ENCODE measurements at places on chromosomes 6 and 20.

DNA sequence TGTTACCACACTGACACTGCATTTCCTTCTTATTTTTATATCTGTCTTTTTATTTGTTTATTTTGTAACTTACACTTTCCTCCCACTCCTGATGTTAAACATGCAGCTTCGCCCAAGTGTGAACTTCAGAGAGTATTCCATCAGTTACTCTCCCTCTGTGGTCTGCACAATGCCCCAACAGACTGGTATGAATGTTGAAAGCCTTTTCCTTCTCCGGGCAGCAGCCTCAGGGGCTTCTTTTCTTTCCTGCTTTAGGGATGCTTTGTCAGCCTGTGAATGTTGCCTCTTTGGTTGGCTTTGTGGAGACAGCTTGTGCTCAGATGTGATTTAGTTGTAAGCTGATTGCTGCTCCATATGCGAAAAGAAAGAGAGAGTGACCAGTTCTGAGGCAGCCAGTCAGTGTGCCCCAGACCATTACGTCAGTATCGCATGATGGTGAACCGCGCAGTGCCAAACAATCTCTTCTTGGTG, 44.0 kb downstream of the SMPDL3A start:
- no peak for DNase-seq

DNA sequence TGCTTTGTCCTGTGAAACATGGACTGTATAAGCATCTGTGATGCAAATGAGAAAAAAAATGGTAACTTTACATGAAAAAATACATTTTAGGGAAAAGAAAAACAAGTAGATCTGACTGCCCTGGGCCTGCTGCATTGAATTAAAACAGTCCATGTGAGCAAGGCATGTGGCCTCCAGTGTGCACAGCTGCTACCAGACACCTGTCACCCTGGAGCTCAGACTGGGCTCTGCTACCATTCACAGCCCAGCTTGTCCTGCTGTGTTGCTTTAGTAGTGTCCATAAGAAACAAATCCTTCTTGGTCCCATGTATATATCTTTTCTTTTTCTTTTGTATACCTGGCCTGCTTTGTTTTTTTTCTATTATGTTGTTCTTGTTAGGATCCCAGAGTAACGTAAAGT, 315.9 kb downstream of the NKAIN2 start:
- no peak for DNase-seq

- DNase-seq, result no peak
Observed at GRCh38 chr6:6940031-6941025, 167.4 kb upstream of the RREB1 start.

GRCh38 chr6:121187833-121188200, 146.5 kb downstream of the TBC1D32 start:
- DNase-seq, result no peak

GRCh38 chr6:168362276-168362990, 42.9 kb upstream of the DACT2 start:
- DNase-seq, result no peak

DNA sequence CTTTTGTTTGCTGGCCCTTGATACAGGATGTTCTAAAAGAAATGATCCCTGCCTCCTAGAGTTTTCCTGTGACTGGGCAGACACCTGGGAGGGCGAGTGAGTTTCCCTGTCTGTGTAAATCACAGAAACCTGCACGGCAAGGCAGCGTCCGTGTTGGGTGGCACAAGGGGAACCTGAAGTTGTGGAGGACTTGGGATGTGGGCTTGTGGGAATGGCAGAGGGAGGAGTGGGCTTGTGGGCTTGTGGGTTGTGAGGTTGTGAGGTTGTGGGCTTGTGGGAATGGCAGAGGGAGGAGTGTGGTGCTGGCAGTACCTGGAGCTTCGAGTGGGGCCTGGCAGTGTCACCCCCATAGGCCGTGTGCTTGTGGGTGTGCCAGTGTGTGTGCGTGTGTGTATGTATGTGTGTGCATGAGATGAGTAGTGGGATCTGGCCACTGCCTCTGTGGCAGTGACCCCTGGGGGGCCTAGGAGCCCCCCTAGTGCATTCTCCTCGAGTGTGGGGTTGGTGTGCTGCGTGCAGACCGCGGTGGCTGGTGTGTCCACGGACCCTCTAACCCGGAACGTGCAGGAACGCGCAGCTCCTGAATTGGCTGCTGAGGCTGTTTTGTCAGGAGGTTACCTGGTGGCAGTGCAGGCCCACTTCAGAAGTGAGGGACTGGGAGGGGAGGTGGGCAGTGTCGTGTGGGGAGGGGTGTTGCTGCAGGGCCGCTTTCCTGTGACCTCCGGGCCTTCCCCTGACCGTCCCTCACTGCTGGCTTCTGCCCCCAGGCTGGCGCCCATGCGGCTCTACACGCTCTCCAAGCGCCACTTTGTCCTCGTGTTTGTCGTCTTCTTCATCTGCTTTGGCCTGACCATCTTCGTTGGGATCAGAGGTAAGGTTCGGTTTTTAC, 13.0 kb downstream of the TMEM181 start:
- DNase-seq, result no peak

- no peak for DNase-seq
Observed at GRCh38 chr6:6529275-6529674, 59.2 kb upstream of the LY86 start.

DNA sequence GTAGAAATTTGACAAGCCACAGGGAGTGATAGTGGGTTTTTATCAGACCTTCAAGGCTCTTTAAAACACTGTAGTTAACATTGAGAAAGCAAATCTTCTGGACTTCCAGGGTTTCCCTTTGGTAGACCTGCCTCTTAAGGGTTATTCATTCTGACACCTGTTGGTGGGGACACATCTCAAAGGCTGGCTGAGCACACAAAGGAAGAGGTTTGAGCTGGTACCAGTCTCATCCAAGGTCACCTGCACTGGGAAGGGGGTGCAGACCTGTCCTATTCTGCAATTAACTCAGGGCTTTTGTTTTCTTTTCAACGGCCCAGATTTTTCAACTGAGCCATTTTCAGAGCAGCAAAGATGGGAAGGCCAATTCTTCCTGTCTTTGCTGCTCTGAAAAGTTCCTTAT, 45.6 kb downstream of the EDN1 start:
- no peak for DNase-seq

DNA sequence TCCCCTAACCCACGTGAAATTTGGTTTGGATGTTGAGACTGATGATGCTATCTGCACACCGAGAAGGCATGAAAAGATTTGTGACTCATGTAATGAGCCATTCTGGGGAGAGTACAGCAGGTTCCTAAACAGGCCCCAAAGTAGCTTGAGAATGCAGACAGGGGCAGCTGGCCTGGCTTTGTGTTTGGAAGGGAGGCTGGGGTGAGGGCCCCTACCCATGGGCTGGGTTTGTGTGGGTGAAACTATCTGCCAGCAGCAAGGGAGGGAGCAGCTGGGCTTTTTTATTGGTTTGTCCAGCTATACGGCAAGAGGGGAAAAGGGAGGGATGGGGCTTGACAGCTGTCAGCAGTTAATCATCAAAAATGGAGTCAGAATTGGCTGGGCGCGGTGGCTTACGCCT, 87.0 kb upstream of the RNF24 start:
- DNase-seq, result no peak

GRCh38 chr20:62370115-62370806, 3.1 kb upstream of the LAMA5 start:
- no peak for DNase-seq

DNA sequence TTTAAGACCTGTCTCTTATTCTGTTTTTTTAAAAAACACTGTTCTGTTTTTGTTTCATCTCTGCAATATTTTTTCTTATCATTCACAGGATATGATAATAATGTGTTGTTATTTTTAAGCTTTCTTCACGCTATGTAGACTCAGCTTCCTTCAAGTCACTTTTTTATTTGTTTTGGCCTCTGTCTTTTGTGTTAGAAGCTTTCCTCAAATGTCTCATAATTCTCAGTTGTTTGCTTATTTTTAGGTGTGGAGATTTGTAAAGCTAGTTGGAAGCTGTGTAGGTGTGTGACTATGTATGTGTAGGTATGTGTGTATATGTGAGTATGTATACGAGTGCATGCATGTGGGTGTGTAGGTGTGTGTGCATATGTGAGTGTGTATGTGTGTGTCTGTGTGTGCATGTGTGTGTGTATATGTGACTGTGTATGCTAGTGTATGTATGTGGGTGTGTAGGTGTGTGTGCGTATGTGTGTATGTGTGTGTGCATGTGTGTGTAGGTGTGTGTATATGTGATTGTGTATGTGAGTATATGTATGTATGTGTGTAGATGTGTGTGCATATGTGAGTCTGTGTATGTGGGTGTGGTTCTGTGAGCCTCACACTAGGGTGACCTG, 16.3 kb upstream of the VEGFA start:
- no peak for DNase-seq

DNA sequence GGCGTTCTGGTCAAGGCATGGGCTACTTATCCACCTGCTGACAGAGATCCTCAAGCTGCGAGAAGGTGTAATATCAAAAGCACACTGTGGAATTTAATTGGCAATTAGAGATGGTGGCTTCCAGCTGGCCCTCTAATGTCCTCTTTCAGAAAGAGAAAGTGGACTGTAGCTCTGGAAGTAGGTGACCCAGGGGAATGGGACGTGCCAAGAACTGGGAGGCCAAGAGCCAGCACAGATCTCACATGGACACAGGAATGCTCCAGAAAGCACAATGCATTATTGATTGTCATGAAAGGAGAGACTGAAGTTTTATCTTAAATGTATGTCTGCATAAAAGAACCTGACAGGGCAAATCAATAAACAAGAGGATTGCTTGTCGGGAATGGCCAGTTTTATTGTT, 198.6 kb upstream of the CDH4 start:
- DNase-seq, result no peak

DNA sequence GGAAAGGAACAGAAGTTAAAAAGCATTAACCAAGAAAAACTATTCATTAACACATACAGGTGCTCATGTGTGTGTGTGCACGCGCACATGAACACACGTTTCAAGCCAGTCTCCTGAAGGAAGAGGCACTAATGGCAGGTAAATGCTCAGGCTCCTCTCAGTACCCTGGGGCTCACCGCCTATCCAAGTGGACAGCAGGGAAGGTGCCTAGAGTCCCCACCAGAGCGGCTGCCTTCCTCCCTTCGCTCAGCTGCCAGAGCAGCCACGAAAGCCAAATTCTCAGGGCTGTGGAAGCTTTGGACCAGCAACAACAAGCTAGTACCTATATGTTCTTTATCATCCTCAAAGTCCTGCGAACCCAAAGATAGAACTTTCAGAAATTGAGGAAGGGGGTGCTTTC, 42.6 kb downstream of the PLCG1 start:
- DNase-seq, result peak; percentile 16

DNA sequence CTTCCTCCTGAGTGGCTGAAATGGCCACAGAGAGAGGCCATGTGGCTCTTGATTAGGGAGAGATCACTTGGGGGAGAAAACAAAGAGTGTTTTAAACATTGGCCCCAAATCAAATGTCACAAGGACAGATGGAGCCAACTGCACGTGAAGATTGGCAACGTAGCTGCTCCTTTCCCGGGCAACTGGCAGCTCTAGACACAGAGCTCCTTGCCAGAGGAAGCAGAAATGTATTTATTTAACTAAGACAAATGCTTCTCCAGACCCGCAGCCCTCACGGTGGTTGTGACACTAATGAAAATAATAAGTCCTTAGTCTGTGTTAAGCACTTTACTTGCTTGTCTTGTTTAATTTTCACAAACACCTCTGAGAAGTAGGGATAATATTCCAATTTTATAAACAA, 49.6 kb upstream of the DSN1 start:
- no peak for DNase-seq

- no peak for DNase-seq
Observed at GRCh38 chr20:36472637-36473090, 68.7 kb upstream of the MYL9 start.

- DNase-seq, result no peak
Observed at GRCh38 chr20:53148771-53149147, 176.6 kb downstream of the TSHZ2 start.

GRCh38 chr6:21450149-21450548, 143.4 kb upstream of the SOX4 start:
- no peak for DNase-seq

GRCh38 chr6:109961611-109962041, 16.5 kb upstream of the GPR6 start:
- DNase-seq, result no peak

- DNase-seq, result no peak
Observed at GRCh38 chr20:58431134-58431533, 42.1 kb downstream of the VAPB start.

- no peak for DNase-seq
Observed at GRCh38 chr6:20664250-20664649, 130.0 kb downstream of the CDKAL1 start.

DNA sequence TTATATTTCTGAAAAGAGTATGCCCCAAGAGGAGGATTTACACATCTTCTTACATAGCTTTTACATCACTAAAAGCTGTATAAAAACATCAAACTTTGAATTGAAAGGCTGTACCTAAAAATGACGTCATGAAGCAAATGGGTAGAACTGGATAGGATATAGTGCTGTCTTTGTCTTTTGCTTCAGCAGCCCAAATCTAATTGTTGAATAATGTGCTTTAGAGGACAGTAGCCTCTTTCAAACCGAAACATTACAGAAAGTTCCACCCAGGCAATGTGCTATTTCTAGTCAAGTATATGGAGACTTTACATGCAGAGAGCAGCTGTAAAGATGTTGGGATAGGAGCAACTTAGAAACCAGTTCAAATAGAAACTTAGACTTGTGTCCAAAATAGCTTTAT, 51.9 kb downstream of the ADGRG6 start:
- no peak for DNase-seq

- no peak for DNase-seq
Observed at GRCh38 chr6:22526736-22527135, 42.6 kb upstream of the HDGFL1 start.

DNA sequence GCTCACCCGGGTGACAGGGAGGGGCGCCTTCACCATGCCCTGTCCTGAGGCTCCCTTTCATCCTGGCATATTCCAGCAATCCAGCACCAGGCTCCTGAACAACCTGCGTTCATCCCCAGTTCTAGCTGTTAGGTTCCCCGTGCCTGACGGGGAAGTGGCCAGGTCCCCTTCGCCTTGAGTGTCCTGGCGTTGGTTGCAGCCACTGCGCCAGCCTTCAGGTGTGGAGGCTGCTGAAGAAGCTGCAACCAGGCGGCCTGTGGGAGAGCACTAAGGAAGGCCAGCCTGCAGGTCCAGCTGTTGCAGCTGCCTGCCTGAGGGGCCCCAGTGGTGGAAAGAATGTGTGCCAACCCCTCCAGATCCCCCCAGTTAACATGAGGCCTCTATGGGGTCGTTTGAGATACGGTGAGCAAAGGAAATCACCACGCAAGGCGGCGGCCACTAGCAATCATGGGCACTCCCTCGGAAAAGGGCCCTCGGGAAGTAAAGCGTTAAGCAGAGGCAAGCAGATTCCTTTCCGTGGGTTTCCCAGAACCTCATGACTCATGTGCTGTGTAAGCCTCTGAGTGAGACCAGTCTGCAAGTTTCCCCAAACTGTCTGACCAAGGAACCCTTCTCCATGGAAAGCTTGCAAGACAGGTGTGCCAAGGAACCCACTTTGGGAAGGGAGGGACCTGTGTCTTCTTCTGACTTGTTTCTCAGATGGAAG, 320.8 kb downstream of the TAF4 start:
- no peak for DNase-seq
